ENCODE measurements at places on chromosomes 6 and 20.

GRCh38 chr6:139603581-139603980 is 229.1 kb upstream of the CITED2 start:
- no peak for DNase-seq

DNA sequence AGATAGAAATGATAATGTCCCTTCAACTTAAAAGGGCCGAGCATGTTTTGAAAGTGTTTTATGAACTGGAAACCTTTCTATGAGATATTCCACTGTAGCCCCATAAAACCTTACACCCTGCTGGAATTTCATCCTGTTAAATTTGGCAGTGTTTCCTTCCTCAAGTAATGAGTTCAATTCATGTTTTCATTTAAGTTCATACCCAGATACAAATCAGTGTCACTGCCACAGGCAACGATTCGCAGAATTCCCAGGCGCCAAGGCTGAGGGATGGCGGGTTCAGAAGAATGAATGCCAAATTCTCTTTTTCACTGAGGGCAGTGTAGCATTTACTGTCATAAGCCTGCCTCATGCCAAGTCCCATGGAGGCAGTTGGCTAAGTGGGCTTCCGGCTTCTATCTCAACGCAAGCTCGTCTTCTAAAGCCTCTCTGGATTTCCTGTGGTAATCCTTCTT is 511.8 kb upstream of the ID4 start:
- DNase-seq: no peak

- no peak for DNase-seq
Measured at GRCh38 chr6:105211831-105212230, 32.0 kb upstream of the POPDC3 start.

GRCh38 chr20:992801-993535 is 9.1 kb downstream of the RSPO4 start:
- no peak for DNase-seq

DNA sequence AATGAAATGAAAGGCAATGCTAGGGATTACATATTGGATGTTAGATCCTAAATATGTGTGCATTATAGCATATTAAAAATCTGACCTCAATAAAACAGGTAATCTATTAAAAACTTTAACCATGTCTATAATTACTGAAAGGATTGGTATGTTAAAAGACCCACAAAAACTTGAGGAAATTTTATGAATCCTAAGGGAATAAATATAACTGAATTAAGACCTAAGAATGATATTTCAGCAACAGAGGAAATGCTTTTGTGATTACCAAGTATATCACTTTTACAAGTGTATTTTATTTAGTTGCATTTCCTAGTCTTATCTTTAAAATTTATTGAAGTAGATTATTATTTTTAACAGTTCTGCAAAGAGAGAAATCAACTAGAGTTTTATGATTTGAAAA is 571.5 kb downstream of the HDGFL1 start:
- no peak for DNase-seq

All from cardiac fibroblast (primary cell).